ENCODE measurements at places on chromosomes 2 and 18.

GRCh38 chr2:37323781-37324535, 675 bp downstream of the PRKD3 start:
- peak; percentile 52 for DNase-seq

DNA sequence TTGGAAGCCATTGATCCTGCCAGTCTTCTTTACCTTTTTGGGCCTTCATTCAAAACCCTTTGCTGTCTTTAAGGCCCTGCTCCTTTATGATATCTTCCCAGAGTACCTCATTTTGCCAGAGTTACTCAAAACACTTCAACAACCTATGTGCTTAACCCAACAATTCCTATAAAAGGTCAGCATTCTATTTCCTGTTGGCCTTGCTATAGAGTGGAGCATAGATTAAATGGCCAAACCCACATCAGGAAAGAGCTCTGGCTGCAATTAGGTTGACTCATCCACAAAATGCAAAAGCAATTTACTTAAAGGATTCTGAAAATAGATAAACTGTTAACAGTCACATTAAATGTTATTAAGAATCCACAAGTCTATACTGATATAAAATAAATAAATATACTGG, 21.2 kb downstream of the MRPL33 start:
- no peak for DNase-seq

- DNase-seq = no peak
Observed at GRCh38 chr18:3584897-3585460, 135.0 kb downstream of the TGIF1 start.

DNA sequence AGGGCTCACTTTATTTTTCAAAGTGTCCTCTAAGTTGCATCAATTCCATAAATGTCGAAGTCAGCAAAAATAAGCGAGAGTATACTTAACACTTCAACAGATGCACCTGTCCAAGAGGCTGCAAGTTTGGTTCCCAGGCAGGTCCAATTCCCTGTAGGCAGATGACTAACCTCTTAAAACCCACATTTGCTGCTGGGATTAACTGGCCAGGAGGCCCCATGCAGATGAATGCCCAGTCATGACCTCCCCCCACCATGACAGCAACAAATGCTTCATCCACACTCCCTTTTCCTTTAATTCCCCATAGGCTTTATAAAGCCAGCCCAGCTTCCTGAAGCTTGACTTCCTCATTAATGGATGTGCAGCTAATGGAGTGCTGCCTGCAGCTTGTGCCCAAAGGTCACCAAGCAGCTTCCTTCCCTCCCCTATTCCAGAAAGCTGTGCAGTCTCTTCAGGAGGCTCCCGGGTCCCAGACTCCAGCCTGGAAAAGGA, 35.7 kb downstream of the REEP1 start:
- DNase-seq = no peak

DNA sequence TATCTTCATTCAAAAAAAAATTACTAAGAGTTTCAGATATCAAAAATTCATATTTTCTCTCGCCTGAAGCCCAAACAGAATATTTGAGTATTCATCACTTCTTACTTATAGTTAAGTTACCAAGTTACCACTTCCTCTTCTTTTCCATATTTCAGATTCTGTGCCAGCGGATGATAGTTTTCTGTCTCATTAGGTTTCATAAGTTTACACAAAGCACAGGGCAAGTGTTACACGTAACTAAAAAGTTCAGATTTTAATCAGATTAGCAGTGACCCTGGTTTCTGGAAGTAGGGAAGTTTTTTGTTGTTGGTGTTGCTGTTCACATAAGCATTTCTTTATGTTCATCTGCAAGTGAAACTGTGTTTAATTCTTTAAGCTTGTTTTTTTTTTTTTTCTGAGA, 10.2 kb downstream of the AFTPH start:
- DNase-seq = no peak

DNA sequence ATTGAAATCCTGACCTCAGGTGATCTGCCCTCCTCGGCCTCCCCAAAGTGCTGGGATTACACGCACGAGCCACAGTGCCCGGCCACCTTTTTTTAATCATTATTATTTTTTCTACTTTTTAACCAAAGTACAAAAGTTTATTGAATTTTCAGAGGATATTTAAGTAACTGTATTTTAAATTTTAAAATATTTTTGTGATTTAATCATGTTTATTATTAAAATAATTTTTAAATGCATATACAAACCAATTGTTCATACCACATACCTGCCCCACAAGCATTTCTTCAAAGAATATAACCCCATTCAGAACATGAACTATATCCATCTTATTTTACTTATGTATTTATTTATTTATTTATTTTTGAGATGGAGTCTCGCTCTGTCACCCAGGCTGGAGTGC, 163.6 kb upstream of the MAP2 start:
- DNase-seq = no peak

DNA sequence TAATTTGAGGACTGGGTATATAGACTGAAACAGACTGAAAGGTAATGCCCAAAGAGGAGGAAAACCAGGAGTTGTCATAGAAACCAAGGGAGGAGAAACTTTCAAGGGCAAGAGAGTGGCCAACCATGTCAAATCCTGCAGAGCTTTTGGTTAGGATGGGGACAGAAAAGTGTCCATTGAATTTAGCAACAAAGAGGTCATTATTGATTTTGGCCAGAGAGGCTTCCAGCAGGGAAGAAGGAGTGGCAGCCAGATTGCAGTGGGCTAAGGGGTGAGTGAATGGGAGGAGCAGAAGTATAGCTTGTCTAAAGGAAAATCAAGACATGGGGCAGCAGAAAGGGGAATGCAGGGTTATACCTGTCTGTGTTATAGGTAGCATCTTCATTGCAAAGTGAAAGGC, 194.0 kb downstream of the CAMKMT start:
- DNase-seq = no peak

GRCh38 chr2:98749066-98749450, 18.1 kb upstream of the MGAT4A start:
- DNase-seq = no peak

GRCh38 chr2:22450831-22451230, 934.1 kb upstream of the KLHL29 start:
- peak; percentile 47 for DNase-seq

DNA sequence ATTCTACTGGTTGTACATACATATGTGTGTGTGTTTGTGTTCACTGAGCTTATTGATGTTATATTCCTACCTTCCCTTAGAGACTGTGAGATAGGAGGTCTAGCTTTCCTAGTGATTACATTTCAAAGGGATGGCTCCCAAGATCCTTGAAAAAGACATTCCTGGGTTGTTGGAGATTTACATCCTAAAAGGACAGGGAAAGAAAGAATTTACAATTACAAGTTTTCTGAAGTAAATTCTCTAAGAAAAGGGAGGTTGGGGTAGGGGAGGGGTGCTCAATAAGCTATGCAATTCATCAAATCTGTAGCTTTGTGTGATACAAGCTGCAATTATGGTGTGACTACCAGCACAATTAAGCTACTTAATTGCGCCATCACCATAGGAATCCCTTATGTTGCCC, 284.3 kb downstream of the NUP35 start:
- no peak for DNase-seq

- no peak for DNase-seq
Observed at GRCh38 chr18:26210147-26210546, 16.1 kb upstream of the TAF4B start.

DNA sequence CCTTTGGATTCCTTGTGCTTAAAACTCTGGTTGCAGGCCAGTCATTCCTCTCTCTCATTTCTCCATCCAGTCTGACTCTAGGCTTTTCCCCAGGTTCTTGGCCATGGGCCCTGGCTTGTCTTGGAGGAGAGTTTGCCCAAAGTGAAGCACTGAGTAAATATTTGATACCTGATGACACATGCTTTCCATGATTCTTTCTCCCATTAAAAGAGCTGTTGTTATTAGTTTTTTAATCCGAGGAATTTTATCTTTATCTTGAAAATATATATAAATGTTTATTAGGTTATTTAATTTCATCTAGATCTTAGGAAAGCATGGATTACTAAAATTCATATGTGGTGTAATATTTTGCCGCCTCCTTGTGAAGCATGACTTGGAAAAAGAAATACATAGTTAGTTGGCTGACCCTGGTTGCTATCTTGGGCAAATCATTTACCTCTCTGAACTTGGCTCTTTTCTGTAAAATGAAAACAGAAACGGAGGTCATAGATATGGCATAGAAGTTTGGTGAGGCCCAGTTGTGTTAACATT, 650.1 kb downstream of the SLC4A3 start:
- DNase-seq = no peak

DNA sequence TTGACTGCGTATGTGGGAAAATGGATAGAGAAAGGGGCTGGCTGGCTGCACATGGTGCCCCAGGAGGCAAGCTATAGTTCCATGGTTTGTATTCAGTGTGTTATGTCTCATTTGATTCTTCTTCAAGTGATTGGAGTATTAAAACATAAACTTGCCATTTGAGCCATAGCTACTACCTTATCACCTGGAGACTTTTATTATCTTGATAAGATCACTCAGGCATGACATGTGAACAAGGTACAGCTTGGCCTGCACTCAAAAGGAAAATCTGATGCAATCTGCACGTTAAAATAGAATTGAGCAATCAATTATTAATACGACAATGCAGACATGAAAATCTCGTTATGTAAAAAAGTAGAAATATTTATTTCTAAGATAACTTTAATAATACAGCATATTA, 116.9 kb downstream of the RND3 start:
- DNase-seq = no peak

DNA sequence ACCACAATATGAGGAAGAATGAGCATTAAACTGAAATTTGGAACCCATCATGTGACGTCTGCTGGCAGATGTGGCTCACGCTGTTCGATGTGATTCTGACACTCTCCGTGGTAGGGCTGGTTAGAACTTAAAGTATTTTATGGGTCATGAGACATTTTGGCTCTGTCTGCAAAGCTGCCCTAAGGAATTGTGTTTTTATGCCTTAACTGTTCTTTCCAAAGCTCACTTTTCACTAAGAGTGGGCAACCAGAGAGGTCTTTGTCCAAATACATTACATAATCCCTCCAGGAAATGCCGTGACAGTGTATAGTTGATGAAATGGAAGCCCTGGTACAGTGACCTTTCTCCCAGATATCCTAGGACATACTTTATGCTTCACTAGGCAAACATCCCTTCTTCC, 119.1 kb downstream of the AQP4 start:
- no peak for DNase-seq

- no peak for DNase-seq
Observed at GRCh38 chr2:185335879-185336278, 402.7 kb upstream of the FSIP2 start.

- DNase-seq = no peak
Observed at GRCh38 chr18:57776354-57776753, 26.8 kb downstream of the ATP8B1 start.

- DNase-seq = no peak
Observed at GRCh38 chr2:7984693-7985353, 697.0 kb upstream of the ID2 start.

DNA sequence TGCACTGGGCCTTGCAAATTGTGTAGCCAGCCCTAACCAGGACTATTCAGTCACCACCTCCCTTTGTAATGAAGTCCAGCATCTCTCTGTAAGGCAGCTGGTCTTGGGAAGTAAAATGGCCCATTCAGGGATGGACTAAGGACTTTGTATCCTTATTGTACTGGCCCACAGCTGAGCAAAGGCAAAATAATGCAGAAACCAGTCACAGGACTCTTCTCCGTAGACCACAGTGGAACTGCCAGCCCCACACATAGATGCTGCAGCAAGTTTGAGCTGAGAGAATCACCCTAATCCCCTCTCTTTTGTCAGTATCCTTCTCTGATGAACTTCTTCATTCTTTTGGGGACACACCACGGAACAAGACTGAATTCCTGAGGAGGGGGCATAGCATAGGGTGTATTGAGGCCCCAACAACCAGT, 73.6 kb upstream of the RTN4 start:
- no peak for DNase-seq

- no peak for DNase-seq
Observed at GRCh38 chr2:197191177-197191939, 119.2 kb downstream of the ANKRD44 start.

DNA sequence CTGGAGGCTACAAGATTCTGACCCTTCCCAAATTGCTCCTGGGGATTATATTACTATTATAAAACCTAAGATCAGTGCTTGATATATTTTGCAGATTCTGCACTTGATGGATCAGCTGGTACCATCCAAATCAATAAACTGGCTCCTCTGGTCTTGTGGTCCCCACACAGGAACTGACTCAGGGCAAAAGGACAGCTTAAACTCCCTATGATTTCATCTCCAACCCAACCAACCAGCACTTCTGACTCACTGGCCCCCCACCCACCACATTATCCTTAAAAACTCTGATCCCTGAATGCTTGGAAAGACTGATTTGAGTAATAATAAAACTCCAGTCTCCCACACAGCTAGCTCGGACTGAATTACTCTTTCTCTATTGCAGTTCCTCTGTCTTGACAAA, 82.1 kb downstream of the TMEM163 start:
- DNase-seq = no peak

- no peak for DNase-seq
Observed at GRCh38 chr2:112821682-112822081, 14.9 kb downstream of the IL1B start.

DNA sequence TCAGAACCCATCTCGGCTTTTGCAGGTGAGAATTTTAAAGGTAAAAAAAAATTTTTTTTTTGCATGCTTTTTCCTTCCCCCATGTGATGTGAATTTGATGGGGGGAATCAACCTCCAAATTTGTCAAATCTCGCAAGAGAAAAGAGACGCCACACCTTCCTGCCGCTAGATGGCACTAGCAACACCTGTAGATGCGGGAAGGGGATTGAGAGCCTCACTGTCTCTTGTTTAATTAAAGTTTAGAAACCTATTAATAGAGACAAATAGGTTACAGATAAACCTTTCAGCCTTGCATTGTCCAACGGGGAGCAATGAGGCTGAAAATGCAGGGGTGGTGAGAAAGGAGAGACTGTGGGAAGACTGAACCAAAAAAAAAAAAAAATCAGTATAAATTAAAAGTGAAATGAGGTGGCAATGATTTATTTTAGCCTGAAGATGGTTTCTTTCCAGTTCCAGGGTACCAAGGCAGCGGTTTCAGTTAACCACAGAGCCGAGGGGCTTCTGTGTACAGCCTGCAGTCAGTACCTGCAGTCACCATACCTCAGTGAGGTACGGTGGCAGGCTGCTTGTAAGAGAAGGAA, 84.6 kb downstream of the NRP2 start:
- DNase-seq = peak; percentile 81

All from testis (tissue), 5 donors.